ENCODE measurements at places on chromosomes 2 and 18. TPM values are rescaled to one million over a fixed set of nuclear protein-coding genes. Genes with fewer than 3 reads are reported as not detected.

DNA sequence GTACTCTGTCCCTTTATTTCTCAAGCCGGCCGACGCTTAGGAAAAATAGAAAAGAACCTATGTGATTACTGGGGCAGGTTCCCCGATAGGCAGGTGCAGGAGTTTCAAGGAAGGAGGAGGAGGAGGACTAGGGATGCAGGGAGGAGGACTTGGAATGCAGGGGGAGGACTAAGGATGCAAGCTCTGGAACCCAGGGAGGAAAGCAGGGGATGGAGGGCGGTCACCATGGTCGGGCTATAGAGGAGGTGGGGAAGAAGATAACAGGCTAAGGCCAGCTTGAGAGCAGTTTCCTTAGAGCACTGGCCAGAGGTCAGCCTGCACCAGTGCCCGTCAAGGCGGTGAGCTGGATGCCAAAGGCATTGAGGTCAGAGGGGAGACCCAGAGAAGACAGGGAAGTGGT lies 18.7 kb upstream of the B3GNT7 start:
- no peak for DNase-seq

DNA sequence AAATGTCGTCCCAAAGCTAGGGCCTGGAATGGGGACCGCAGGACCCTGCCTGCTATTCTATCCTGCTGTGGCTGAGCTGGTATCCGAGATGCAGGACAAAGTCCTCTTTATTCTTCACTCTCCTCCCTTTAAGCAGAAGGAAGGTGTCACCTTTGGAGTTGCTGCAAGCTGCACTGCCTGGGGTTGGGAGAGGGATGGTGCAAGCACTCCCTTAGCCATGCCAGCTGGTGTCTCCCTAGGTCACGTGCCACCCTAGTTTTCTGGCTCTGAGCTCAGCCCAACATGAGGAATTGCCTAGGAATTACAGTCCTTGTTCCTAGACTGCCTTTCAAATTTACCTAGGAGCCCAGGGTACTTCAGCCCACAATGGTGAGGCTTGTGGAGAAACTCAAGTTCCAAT lies 21.4 kb upstream of the FAM228A start:
- no peak for DNase-seq

GRCh38 chr2:104431701-104432121 lies 422.2 kb upstream of the POU3F3 start:
- DNase-seq = no peak

DNA sequence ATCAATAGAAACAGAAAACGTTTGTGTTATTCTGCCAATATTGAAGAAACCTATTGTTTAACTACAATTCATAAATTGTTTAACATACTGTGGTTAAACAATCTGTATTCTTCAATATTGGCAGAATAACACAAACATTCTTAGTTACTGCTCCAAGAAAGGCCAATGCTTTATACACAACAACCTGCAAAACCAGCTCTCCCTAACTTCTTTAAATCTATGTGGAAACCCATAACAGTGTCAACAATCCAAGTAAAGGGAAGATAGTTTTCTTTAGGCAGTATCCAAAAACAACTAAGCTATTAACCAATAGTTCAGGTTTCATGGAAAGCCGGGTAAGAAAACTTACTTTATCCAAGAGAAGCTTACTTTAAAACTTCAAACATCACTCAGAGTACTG lies 6.2 kb upstream of the RBM45 start:
- DNase-seq = no peak

DNA sequence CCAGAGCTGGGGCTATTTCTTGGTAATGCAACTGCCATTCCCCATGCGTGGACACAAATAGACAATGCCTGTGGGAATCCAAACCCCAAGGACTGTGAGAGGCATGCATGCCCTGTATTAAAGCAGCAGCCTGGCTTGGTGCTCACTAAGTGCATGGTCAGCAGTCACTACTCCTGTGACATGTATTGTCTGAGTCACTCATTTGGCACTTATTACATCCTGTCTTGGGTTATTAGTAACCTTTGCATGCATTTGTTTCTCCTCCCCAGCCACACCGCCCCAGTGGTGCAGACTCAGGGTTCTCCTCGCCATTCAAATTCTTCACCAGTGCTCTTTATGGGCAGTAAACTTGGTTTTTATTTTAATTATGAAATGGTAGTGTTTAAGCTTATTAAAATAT lies 30.2 kb downstream of the PRKCE start:
- DNase-seq = peak; percentile 90

DNA sequence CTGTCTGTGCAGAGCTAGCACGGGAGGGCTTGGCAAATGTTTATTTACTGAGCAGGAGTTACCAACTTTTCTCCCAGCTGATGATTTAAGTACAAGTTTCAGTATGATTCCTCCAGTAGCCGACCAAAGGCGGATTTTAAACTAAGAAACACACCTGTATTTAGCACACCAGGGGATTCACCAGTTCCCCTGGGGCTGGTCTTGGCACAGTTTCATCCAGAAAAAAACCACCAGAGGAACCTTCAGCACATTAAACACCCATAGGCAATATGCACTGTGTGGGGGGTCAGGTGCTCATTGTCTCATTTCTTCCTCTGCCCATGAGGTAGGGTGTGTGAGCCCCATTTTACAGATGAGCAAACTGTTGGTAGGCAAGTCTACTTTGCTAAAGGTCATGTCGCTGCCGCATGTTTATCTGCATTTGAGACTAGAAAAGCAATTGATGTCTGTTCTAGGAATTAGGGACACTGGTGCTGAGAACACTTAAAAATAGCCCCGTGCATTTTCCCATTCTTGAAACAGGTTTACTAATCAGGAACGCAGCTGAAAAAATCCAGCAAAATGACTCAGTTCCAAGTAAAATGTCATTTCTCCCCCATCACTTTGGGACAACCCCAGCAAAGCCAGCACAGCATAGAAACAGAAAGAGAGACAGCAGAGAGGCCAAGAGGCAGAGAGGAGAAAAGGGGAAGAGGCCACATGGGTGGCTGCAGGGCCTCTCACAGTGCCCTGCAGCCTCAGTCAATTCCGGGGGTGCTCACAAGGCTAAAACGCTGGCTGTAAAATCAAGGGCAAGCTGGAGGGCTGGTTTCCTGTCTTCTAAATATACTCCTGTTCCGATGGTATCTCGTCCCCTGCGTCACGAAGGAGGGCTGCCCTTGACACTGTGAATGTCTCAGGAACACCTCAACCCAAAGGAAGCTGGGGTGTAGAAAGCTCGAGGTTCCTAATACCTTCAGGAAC lies 166.8 kb upstream of the ID2 start:
- no peak for DNase-seq

DNA sequence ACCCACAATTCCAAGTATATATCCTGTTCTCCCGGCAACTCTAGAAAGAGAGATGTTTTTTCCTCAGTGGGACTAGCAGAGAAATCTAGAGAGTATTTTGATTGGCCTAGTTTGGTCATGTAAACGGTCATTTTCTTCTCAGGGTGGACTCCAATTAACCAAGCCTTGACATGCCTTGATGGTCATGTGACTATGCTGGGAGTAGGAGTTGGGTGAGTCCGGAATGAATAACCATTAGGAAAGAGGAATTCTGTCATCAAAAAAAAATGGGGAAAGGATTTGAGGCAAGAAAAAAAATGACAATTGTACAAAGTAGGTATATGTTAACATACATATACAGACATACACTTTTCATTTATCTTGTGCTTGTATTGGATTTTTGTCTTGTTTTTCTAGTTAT lies 248.2 kb upstream of the CDH20 start:
- DNase-seq = no peak

GRCh38 chr18:63603772-63604171 lies 16.6 kb downstream of the SERPINB13 start:
- peak; percentile 53 for DNase-seq

GRCh38 chr18:30852980-30853379 lies 189.6 kb downstream of the DSC3 start:
- DNase-seq = no peak

DNA sequence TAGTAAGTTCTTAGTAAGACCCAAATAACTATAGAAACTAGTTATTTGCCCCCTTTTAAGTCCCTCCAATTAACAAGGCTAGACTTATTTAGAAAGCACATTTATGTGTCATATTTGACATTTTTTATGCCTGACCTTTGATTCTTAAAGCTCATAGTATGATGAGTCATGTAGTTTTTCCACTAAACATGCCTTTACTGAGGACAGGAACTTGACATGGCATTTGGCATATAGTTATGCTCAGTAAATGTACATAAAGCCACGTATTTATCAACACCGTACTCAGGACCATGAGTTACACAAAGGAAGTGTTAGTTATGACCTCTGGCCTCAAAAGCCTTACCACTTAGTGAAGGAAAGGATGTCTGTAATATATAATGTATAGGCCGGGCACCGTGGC lies 78.9 kb downstream of the GNAL start:
- peak; percentile 16 for DNase-seq

DNA sequence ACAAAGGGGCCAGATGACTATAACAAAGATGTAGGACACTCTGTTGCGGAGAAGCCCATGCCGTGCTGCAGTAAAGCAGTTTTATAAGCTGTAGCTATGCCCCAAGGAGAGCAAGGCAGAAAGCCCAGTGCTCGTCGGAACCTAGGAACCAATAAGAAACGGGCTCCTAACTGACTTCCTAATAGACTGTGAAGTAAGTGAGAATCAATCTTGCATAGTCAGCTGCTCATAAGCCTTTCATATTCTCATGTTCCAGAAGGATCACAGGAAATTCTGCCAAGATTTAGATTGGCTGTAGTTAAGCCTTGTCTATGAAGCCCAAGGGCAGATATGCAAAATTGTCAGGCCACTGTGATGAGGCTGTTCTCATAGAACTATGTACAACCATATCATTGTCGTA lies 98.4 kb downstream of the RTTN start:
- DNase-seq = no peak

DNA sequence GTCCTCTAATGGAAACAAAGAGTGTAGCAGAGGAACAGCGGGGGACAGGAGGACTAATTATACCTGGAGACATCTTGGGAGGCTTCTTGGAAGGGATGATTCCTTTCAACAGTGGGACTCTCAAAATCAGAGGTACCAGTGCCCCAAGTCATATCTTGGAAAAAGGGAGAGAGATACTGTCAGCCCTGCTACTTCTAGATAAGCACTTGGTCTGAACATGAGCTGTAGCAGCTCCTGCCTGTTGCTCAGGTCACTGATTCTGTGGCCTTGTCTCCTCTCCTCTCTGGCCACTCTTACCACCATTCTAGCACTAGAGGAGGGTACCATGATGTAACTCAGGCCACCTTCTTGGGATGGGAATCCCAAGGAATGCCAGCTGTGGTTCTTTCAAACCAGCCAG lies 54.5 kb downstream of the MFSD6 start:
- no peak for DNase-seq

- no peak for DNase-seq
These were observed 7.8 kb downstream of the RAB11FIP5 start for GRCh38 chr2:73104933-73105332.

The CROCC2 gene
- total RNA-seq = not detected

The SERPINB12 gene
- total RNA-seq = not detected

The APLF gene
- 1.8 TPM for total RNA-seq

The CYTIP gene
- total RNA-seq = not detected

The PSMA8 gene
- not detected for total RNA-seq

Data from HFFc6 (cell line).